T1000 (cell line): ENCODE measurements at places on chromosomes 5 and 9.

GRCh38 chr5:142627383-142628217, 58.3 kb downstream of the FGF1 start:
- DNase-seq = no peak

- DNase-seq = no peak
These were observed 26.9 kb upstream of the RNF38 start for GRCh38 chr9:36426945-36427344.

- no peak for DNase-seq
These were observed 37.9 kb downstream of the FBXW11 start for GRCh38 chr5:171968531-171968930.

GRCh38 chr5:78677777-78678668, 29.5 kb upstream of the LHFPL2 start:
- peak; percentile 39 for DNase-seq

GRCh38 chr5:173355561-173355960, 27.3 kb upstream of the STC2 start:
- DNase-seq = no peak

GRCh38 chr5:168368854-168369253, 77.4 kb downstream of the WWC1 start:
- no peak for DNase-seq

DNA sequence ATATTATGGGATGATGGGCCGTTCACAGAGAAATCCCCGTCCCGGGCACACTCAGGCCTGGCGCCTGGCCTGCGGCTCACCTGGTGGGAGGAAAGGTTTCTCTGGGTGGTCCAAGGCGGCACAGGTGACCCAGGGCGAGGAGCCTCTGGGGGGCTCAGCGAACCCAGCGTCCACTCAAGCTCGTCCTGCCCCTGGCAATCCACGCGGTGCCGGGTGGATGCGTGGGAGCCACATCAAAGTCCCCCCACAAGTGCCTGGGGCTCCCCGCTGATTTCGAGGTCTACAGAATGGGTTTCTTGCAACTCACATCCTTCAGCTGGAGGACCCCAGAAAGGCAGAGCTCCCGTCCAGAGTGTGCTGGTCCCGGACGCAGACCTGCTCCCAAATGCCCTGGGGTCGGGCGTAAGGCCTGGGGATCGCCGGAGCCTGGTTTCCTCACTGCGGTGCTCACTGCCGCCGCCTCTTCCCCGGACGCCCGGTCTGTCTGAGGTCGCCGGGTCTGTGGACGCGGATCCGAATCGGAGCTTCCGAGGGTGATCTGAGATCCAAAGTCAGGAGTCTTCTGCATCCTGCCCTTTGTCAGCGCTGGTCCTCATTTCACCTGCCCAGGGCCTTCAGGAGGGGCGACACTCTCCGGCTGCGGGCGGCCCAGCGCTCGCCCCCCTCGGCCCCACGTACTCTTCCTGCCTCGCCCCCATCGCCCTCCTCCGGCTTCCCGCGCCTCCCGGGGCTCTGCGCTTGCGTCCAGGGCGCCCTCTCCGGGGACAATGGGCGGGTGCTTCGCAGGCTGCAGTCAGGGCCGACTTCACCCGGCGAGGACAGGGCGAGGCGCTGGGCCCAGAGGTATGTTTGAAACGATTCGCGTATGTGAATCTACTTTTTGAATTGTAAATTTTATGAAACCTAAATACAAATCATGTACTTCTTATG, 20.0 kb upstream of the RUFY1 start:
- DNase-seq = no peak

DNA sequence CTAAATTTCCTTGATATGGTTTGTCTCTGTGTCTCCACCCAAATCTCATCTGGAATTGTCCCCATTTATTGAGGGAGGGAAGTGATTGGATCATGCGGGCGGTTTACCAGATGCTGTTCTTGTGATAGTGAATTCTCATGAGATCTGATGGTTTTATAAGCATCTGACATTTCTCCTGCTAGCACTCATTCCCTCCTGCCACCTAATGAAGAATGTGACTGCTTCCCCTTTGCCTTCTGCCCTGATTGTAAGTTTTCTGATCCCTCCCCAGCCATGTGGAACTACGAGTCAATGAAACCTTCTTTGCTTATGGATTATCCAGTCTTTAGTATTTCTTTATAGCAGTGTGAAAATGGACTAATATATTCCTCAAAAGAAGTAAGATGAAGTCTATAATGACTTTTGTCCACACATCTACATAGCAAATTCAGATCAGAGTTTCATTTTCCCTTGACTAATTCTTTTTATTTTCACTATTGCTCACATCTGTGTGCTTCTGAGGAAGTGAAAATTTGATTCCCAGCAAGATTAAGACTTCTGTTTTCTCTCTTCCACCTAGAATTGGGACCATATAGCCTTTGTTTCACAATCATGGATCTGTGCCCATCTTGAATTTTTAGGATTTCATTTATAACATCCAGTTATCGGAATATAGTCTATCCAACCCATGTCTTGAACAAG, 393.5 kb downstream of the DMAC1 start:
- no peak for DNase-seq

- no peak for DNase-seq
These were observed 100.9 kb upstream of the PTGER4 start for GRCh38 chr5:40578501-40579451.

- no peak for DNase-seq
These were observed 16.6 kb downstream of the ARRDC3 start for GRCh38 chr5:91366551-91366950.

GRCh38 chr5:113179156-113179555, 202.6 kb downstream of the DCP2 start:
- DNase-seq = no peak
